HEK293T (cell line): ENCODE measurements at places on chromosomes 1 and 21.
A peak's percentile ranks its signal among the peaks of the same experiment; 100 is the strongest.

DNA sequence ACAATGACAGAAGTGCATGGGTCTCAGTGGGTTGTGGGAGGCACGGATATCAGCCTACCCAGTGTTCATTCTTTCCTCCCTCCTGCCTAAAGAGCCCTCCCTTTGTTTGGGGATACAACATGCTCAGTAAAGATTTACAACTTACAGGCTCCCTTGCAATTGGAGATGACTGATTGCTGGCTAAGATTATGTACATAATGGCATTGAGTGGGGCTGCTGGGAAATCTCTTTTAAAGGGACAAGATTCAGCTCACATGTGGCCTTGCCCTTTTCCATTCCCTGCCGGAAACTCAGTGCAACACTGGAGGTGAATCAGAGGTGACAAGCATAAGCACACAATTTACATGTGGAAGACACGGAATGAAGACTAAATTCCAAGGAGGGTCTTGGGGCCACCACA is 83.7 kb upstream of the CHRM3 start:
- no peak for DNase-seq

DNA sequence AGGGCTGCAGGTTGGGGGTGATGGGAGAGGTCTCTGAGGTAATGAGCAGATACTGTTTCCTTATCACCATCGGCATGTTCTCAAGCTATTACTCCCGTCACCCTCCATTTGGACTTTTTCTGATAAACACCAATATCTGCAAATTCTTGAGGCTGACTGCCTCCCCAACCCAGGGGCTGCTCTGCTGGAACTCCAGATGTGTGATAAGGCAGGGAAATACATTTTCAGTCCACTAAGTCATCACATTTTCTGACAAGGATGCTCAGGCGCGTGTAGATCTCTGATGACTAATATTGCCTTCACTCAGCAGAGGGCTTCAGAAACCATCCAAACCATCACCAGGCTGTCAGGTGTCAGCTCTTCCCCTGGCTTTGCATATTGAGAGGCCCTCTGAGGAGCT is 215.0 kb upstream of the POU3F1 start:
- no peak for DNase-seq

DNA sequence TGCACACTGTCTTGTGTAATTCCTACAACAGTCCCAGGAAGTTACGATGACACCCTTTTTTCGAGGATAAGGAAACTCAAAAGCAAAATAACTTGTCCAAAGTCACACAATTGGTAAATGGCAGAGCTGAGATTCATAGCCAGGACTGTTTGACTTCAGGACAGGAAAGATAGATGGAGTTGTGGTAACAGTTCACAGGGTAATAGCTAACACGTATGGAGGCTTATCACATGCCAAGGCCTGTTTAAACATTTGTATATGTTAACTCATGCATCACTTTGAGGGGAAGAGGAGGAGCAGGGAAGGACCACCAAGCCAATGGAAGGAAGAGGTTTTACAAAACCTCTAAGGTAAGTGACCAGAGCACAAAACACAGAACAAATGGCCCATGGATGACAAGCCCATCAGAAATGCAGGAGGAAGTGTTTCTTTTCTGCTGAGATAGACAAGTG is 2.8 kb downstream of the DHCR24 start:
- DNase-seq = no peak

DNA sequence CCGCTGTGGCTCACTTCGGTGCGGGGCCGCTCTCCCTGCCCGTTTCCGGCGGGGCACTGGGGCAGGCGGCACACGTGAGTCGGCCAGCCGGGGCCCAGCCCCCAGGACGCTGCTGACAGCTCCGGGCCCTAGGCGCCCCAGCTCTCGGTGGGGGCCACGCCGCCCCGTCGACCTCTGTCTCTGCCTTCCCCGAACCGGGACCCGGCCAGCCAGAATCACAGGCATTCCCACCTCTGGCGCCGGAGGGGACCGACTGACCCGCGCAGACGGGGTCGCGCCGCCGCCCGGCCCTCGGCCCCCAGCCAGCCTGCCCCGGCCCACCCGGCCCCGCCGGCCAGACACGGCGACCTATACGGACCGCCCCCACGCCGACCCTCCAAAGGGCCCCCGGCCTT is 755 bp downstream of the SCMH1 start:
- DNase-seq = peak; percentile 61

DNA sequence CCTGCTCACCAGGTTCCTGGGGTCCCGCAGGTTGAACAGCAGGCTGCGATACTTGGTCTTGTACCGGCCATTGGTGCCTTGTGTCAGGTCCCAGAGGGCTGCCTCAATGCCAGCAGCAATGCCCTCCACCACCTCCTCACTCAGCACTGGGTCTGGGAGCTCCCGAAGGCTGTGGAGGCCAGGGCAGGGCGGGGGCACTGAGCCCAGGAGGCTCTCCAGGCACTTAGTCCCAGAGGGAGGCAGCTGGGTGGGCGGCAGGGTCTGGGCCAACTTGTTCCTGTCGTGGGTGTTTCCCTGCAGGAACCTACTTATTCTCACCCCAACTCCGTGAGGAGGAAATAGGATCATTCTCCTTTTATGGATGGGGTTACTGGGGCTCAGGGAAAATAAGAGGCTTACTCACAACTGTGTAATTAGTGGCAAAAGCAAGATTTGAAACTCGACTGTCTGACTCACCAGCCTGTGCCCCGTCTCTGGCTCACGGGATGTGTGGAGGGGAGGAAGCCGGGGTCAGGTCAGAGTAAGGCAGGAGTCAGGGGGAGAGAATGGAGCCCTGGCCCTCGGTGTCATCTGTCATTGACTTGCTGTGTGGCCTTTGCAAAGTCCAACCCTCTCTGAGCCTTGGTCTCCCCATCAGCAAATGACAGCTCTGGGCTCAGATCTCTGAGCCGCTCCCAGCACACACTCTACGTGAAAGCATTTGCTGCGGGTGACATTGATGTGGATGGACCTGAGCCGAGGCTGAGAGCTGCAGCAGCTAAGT is 17.2 kb downstream of the SPOCD1 start:
- DNase-seq = no peak

DNA sequence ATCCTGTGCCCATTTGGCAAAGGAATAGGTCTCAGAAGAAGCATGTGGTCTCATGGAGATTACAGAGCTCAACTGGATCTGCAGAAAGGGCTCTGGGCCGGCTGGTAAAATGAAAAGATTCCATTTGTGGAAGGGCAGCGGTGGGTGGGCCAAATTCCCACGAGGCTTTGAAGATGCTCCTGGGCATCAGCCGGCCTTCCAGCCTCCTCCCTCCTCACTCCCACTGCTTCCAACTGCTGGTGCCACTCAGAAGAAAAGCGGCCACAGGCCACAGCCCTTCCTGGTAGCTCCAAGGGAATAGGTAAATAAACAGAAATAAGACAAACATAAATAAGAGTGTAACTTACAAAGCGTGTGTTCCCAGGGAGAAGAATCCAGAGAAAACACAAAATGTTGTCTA is 136.3 kb upstream of the SLC44A3 start:
- no peak for DNase-seq

DNA sequence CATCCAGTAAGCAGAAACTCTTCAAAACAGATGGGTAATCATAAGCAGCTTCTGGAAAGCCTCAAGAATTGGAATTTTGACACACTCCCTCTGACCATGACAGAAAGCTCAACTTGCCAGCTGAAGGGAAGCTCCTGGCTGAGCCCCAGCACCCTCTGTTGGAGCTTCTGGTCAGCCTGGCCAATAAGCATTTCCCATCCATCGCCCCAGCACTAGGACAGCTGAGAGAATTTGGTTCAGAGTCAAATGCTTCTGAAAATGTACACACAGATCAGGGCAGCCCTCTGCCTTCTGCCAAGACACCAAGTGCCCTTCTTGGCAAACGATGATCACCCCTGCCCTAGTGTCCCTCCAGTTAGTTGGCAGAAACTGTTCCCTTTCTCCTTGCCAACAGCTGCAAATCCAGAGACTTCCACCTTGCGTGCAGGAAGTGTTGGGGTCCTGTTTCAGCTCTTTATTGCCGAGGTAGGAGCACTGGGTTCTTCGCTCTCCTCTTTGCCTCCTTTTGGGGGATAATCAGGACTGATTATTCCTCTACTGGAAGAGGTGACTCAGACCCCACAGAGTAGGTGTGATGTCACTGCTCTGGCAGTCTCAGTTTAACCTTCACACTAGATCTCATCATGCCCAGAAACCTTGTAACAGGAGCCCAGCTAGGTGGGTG is 11.9 kb downstream of the PIGV start:
- DNase-seq = no peak
